Activated naive CD4-positive, alpha-beta T cell treated with anti-CD3 and anti-CD28 coated beads, Interleukin-2, amount 50 U/mL, for 72 hours (primary cell): ENCODE measurements at places on chromosomes 13 and 19.
A peak's percentile ranks its signal among the peaks of the same experiment; 100 is the strongest.

DNA sequence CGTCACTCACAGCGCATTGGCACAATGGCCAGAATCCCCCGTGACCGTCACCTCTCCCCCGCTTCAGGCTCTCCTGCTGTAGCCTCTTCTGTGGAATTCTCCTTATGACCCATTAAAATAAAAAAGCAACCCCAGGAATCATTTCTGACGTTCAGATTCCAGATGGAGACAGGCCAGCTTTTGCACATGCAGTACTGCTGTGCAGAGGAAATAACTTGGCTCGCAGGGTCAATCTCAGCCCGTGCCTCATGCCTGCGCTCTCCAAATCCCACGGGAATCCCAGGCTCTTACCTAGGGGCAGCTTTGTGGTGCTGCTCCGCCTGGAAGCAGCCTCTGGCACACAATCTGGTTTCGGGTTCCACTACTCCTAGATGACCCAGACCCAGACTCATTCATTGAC lies 32.7 kb upstream of the SOX1 start:
- DNase-seq, result no peak

- DNase-seq, result no peak
These were observed 2.1 kb downstream of the ZNF575 start for GRCh38 chr19:43534816-43535761.

- DNase-seq, result no peak
These were observed 392.1 kb downstream of the EFNB2 start for GRCh38 chr13:106143392-106143791.

- DNase-seq, result no peak
These were observed 60.7 kb downstream of the MCF2L start for GRCh38 chr13:113029487-113030258.

GRCh38 chr19:13652810-13653590 lies 111.3 kb upstream of the MRI1 start:
- no peak for DNase-seq

GRCh38 chr13:51630288-51630615 lies 46.0 kb downstream of the WDFY2 start:
- no peak for DNase-seq

DNA sequence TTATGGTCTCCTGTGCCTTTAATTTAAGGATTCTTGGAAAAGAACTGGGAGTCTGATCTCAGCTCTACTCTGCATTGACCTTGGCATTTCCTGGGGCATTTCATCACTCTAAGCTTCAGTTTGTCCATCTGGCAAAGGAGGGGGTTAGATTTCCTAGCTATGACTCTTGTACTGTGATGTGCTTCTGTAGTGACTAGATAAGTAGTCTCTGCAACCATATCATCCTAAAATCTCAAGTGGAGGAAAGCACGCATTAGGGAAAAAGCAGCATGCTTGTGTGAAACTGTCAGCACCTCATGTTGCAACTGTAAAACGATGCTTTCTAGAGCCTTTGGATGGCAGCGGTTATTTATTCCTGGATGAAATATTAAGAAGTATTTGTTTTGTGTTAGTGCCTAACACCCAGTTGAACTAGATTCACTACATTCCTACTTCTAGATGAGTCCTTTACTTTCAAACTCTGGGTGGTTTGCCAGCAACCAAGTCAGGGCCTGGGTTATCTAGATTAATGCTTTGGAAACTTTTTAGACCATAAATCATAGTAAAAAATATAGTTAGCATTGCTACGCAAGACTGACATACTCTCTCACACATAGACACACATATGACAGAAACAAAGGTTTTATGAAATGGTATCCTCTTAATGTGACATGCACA lies 6.8 kb downstream of the WDFY2 start:
- DNase-seq, result no peak

GRCh38 chr19:30083125-30083681 lies 141.2 kb downstream of the URI1 start:
- DNase-seq, result no peak

DNA sequence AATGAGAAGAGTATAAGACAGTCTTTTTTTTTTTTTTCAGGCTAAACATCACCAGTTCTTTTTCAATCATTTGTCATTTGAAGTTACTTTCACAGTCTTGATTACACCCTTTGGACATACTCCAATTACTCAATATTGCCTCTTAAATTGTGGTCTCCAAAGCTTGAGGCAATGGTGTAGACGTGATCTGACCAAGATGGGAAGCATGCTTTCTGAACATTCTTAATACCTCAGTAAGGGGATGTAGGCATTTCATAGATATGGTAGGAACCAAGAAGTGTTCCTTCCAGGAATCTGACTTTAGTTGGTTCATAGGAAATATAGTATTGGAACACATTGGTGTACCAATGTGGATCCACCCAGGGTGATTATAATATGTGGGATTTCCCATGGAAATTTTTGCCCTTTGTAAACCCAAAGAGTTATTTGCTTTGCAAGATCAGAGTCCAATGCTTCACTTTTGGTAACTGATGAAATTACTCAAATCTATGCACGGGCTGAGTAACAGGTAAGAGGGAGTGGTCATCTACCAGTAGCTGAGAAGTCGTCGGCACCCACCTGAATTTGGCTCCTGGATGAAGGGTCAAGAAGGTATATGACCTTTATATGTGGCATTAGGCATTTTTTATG lies 62.2 kb downstream of the ERCC5 start:
- DNase-seq, result no peak

- DNase-seq, result no peak
These were observed 1.5 kb upstream of the TMEM145 start for GRCh38 chr19:42311657-42312056.

DNA sequence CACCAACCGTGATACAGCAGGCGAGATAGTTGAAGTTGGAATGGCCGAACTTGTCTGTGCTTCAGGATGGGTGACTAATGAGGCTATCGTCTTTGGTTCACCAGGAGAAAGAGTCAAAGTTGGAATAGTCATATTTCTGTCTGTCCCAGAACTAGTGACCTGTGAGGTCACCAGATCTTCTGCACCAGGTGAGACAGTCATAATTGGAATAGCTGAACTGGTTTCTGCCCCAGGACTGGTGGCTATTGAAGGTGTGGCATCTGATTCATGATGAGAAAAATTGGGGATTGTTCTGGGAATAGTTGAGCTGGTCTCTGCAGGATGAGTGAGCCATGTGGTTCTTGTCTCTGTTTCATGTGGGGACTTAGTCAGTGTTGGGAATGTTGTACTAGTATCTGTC lies 71.6 kb downstream of the MUC16 start:
- DNase-seq, result no peak

GRCh38 chr13:106690779-106691178 lies 122.8 kb upstream of the ARGLU1 start:
- no peak for DNase-seq

DNA sequence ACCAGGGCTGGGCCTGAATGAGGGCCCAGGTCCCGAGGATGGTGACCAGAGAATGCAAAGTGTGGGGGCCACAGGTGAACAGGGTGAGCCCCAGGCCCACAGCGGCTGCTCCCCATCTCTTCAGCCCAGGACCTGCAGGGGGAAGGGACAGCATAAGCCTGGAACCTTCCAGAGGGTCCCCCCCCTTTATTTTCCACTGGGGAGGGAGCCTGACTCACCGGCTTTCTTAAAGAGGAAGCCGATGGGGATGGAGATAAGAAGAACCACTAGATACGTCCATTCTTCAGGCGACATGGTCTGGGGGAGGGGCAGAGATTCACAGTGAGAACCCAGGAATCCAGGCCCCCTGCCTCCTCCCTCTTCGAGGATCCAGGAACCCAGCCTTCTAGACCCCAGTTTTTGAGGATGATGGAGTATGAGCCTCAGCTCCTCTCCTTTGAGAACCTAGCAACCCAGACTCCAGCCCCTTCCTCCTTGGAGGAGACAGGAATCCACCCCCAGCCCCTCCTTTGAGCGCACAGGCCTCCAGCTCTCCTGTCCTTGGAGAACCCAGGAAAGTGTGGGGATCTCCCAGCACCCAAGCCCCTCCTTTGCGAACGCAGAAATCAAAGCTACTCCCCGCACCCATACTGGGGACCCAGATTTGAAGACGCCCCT lies 1.0 kb downstream of the MBOAT7 start:
- DNase-seq, result peak; percentile 76

DNA sequence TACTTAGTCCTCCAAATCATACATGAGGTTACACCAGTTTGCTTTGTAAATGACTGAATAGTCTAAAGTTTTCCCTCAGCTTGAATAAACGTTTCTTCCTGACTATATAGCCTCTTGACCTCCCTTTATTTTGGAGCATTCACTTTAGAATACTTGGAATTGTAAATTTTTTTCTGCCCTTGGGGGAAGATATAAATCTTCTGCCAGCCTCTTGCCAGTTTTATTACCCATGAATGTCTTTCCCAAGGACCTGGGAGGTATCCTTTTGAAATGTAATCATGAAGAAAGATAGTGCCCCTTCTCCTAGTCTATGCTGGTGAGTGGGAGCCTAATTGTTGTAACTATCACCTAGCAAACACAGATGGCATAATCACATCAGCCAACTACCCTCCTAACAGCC lies 2033.9 kb upstream of the PCDH20 start:
- DNase-seq, result no peak

DNA sequence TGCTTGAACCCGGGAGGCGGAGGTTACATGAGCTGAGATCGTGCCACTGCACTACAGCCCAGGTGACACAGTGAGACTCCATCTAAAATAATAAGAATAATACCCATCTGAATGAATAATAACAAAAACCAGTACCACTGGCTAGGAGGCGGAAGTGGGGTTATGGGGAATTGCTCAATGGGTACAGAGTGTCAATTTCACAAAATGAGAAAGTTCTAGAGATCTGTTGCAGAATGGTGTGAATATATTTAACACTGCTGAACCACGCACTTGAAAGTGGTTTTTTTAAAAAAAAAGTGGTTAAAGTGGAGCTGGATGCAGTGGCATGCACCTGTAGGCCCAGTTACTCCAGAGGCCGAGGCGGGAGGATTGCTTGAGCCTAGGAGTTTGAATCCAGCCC lies 18.5 kb downstream of the KLF2 start:
- no peak for DNase-seq

DNA sequence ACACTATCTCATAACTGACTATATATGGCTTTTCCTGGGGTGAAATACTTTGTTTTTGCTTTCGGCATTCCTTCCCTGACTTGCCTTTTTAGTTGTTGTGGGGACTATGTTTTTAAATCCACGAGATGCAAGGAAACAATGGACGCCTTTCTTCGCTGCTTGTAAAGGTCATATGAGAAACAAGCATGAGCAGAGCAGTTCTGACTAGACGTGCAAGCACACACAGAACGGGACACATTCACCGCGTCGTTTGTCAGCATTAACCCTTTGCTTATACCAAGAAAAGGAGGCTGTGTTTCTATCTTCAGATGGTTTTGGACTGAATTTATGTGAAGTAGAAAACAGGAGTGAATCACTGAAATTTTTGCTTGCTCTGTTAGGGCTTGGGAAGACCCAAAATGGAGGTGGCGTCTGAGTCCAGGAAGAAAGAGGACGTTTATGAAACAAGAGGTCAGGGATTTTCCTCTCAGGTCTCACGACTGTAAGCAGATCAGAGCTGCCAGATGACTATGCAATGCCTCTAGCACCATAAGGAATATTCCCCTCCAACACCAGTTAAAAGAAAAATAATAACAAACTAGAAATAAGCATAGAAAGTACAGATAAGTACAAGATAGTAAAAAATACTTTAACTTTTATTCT lies 358.9 kb downstream of the DLEU7 start:
- no peak for DNase-seq

DNA sequence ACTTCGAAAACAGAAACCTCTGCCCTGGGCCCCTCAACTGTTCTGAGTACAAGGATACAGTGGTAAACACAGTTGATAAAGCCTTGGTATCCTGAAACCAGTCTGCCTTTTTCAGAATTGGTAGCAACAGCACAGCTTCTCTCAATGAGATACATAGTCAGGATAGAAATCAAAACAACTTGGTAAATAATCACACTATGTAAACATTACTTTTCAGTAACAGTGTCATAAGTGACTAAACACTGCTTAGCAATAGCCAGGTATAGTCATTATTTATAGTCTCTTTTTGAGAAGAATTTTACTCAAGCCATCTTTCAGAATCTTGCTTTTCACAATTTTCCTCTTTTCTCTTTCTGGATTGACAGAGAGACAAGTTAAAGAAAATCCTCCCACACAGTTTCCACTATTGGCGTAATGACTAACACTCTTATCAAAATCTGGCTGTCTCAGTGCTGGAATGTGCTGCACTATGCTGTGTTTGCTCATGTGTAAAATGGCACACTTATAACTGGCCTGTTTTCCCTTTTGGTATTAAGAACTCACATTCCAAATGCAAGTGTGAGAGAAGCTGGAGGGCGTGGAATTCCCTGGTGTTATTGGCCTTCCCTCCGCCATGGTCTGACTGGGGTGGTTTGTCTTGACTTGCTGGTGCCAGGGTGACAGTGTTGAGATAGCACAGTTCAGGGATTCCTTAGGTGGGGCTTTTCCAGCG lies 368.8 kb downstream of the TDRD3 start:
- DNase-seq, result no peak

DNA sequence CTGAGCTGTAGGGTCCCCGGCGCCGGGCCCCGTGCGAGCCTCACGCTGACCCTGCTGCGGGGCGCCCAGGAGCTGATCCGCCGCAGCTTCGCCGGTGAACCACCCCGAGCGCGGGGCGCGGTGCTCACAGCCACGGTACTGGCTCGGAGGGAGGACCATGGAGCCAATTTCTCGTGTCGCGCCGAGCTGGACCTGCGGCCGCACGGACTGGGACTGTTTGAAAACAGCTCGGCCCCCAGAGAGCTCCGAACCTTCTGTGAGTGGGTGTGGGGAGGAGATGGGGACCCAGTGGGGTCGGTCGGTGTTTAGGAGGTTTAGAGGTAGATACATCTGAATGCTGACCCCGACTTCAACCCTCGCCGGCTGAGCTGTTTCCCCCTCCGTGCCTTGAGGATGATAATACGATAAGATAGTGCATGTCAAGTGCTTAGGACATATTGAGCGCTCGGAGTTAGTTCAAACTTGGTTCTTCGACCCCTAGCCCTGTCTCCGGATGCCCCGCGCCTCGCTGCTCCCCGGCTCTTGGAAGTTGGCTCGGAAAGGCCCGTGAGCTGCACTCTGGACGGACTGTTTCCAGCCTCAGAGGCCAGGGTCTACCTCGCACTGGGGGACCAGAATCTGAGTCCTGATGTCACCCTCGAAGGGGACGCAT lies 1.9 kb downstream of the ICAM5 start:
- no peak for DNase-seq
